Adrenal gland (tissue), 19 donors: ENCODE measurements at places on chromosomes 3 and 15. TPM values are rescaled to one million over a fixed set of nuclear protein-coding genes. Genes with fewer than 3 reads are reported as not detected.

DNA sequence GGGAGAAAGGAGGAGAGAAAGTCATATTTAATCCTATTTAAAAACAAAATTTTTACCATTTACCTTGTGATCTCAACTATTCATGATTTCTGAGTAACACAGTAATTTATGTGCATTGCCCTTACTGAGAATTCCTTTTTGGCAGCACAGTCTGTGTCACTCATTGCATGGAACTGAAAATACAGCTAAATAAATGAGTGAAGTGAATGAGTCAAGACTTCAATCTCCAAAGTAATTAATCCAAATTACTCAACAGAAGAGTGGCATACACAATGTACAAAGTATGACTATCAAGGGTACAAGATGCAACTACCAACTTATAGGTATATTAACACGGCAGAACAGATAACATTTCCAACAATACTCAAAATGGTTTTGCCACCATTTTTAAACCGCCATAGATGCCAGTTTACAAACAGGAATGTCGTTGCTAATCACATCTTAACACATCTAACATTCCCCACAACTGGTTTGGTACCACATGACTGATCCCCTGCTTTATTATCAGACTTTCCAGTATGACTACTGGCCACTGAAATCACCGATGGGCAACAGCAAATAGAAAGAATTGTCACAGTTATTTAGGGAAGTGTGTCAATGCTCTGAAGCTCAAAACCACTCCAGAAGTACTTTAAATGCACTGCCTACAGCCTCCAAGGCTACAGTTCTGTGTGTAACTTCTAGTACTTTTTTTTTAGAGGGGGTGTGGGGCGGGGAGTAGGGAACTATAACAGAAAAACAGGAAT, 410.4 kb downstream of the SHQ1 start:
- H3K27me3 ChIP-seq = no peaks in the 10 kb centered on the region
- no peaks in the 10 kb centered on the region for H3K36me3 ChIP-seq
- no peak for DNase-seq
- H3K4me1 ChIP-seq = peaks cover 35% of the 10 kb centered on the region

GRCh38 chr3:154129625-154130024, 8.4 kb downstream of the ARHGEF26 start:
- H3K4me1 ChIP-seq = no peaks in the 10 kb centered on the region
- no peak overlapping the region for H3K27ac ChIP-seq
- no peaks in the 10 kb centered on the region for H3K36me3 ChIP-seq
- DNase-seq = no peak
- H3K4me3 ChIP-seq = no peak overlapping the region

GRCh38 chr3:156413293-156413892, 141.5 kb downstream of the SSR3 start:
- H3K27me3 ChIP-seq = no peaks in the 10 kb centered on the region
- H3K36me3 ChIP-seq = no peaks in the 10 kb centered on the region
- no peak overlapping the region for H3K4me3 ChIP-seq
- no peaks in the 10 kb centered on the region for H3K4me1 ChIP-seq

GRCh38 chr3:81874738-81875137, 113.3 kb upstream of the GBE1 start:
- DNase-seq = no peak
- H3K27ac ChIP-seq = no peak overlapping the region
- H3K4me1 ChIP-seq = no peaks in the 10 kb centered on the region

Gene TBC1D21
- not detected for total RNA-seq

Gene ATP1B3
- 65.2 TPM for total RNA-seq

DNA sequence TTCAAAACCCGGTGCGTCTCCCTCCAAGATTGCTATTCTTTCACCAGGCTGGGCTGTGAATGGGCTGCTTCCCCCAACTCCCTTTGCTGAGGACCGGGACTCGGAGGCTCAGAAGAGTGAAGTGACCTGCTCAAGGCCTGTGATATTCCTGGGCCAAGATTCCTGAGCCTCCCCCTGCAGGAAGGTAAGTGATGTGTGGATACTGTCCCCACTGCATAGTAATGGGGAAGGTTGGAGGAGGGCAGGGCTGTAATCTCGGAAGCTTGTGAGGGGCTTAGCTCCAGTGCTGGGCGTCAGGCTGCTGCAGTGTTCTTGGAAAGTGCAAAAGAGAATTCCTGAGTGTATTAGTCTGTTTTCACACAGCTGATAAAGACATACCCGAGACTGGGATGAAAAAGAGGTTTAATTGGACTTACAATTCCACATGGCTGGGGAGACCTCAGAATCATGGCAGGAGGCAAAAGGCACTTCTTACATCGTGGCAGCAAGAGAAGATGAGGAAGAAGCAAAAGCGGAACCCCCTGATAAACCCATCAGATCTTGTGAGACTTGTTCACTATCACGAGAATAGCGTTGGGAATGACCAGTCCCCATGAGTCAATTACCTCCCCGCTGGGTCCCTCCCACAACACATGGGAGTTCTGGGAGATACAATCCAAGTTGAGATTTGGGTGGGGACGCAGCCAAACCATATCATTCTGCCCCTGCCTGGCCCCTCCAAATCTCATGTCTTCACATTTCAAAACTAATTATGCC, 67.6 kb downstream of the EFCAB12 start:
- H3K27me3 ChIP-seq = no peaks in the 10 kb centered on the region
- no peak overlapping the region for H3K4me3 ChIP-seq
- H3K4me1 ChIP-seq = no peaks in the 10 kb centered on the region
- H3K27ac ChIP-seq = no peak overlapping the region
- no peaks in the 10 kb centered on the region for H3K36me3 ChIP-seq
